COR-L47 (cell line): ENCODE measurements at places on chromosomes 4 and X.
A peak's percentile ranks its signal among the peaks of the same experiment; 100 is the strongest.

GRCh38 chr4:2761035-2761923 is 5.1 kb upstream of the TNIP2 start:
- peak; percentile 53 for DNase-seq

DNA sequence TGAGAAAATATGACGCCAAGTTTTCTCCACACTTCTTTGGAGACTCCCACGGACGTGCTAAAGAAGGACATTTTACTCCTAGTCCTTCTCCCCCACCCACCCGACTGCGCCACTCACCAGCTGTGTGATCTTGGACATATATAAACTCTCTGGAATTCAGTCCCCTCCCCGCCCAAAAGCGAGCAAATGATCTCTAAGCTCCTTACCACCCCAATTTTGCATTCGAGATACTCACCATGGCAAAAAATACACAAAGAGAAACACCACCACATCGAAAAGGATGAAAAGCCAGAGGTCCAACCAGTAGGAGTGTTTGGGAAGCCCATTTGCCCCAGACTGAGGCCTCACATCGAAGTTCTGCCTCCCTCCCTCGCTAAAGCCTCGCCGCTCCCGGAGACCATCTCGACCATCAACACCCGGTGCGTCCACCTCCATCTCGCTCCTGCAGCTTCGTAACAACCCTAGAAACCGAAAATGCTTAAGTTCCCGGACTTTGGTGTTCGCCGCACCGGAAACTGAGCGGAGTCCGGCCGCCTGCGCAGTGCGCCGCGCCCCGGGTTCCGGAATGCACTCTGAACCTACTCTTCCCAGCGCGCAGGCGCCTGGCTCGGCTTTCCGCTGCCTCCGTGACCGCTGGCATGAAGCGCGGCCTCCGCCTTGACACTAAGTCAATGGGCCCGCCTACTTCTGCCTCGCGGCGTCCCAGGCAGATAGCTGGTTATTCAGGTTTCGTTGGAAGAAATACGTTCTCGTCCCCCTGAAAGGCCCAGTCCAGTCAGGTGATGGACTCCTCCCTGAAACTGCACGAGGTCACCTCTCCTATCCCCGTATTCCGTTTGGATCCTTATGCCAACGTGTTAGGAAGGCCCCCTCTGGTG is 21.6 kb downstream of the FABP2 start:
- no peak for DNase-seq

GRCh38 chrX:124594017-124594651 is 247.8 kb downstream of the SH2D1A start:
- no peak for DNase-seq

GRCh38 chr4:153809307-153809706 is 20.4 kb upstream of the SFRP2 start:
- no peak for DNase-seq

- DNase-seq: no peak
Measured at GRCh38 chrX:119093991-119094735, 21.4 kb downstream of the CT47C1 start.

GRCh38 chr4:82851885-82852750 is 38.8 kb downstream of the SEC31A start:
- peak; percentile 3 for DNase-seq

DNA sequence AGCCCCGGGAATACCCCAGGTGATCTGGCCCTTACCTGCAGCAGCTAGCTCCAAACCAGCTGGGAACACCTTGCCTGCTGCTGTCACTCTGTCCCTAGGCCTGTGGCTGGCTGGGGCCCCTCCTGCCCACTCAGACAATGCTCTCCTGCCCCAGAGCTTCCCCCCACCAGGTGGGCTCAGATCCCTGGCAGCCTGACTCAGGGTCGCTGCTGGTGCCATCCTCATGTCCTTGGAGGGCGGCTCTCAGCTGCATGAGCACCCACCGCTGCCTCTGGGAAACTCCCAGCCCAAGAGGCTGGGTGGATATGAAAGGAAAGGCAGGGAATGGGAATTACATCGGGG is 15.8 kb downstream of the C4orf50 start:
- DNase-seq: no peak

- no peak for DNase-seq
Measured at GRCh38 chr4:165678236-165678935, 194.7 kb upstream of the TLL1 start.

DNA sequence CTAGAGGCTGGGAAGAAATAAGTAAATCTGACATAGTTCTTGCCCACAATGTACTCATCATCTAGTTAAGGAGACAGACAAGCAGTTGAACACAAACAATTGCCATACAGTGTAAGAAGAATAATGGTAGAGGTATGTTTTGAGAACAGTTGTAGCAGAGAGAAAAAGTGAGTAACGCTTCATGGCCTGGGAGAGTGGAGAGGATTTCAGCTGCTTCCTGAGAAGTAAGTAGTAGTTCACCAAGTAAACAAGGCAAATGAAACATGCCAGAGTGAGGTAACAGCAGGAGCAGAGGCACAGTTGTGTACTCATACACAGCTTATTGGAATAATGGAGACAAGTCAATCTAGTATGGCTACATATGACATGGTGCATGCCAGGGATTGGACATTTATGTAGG is 53.6 kb upstream of the RAP2C start:
- DNase-seq: no peak

DNA sequence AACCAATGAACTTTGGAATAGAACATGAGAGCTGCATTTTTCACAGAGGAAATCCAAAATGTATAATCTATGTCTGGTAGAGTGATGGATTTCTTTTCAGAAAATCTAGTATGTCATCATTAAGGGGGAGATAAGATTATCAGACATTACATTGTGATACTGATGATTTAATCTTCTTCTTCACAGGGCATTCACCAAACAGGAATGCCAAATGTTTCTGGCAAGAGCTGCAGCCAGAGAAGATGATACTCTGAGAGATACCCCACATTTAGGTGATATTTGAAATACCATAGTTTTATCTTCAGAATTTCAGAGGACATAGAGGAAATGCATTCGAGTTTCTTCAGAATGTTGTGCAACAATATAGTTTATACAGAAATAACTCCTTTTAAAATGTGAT is 1523.7 kb upstream of the ADGRL3 start:
- no peak for DNase-seq

- DNase-seq: no peak
Measured at GRCh38 chr4:72975488-72975784, 94.1 kb downstream of the COX18 start.

- DNase-seq: no peak
Measured at GRCh38 chrX:65589304-65589703, 54.7 kb upstream of the LAS1L start.

GRCh38 chr4:57344296-57344695 is 234.1 kb upstream of the IGFBP7 start:
- no peak for DNase-seq

- DNase-seq: peak; percentile 57
Measured at GRCh38 chrX:84830836-84831235, 172.8 kb upstream of the APOOL start.

GRCh38 chrX:145821898-145822571 is 4.4 kb downstream of the SLITRK2 start:
- DNase-seq: no peak

- no peak for DNase-seq
Measured at GRCh38 chrX:44343412-44344141, at the start of gene EFHC2. Gene EFHC2, minus strand, starts transcription at chrX:44343672. Its CDS starts 84 bp downstream, at chrX:44343588.

- DNase-seq: no peak
Measured at GRCh38 chrX:95612350-95612749, 1072.3 kb upstream of the DIAPH2 start.

- peak; percentile 1 for DNase-seq
Measured at GRCh38 chrX:10108288-10108687, 48.5 kb upstream of the CLCN4 start.

- DNase-seq: no peak
Measured at GRCh38 chr4:76748649-76749048, 149.3 kb downstream of the SOWAHB start.
